Stimulated activated memory B cell treated with anti-CD40 and anti-IgM and Interleukin-4, amounts not matched to agents 10 μg/mL and 1 μg/mL and 100 μg/mL, for 72 hours (primary cell): ENCODE measurements at places on chromosomes 13 and 19.

DNA sequence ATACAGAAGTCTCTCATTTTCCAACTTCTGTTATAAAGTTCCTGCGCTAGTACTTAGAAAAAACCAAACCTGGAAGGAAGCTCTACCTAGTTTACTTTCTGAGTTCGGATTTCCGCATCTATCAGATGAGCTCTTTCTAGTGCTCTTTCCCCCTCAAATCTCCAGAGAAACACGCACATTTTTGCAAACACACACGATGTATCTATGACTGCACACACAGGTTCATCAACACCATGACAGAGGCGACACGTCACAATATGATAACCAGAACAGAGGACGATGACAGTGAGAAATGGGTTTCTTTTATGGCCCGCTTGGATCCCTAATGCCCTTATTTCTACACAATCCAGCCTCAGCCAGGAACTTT, 629 bp upstream of the LRRC63 start:
- ATAC-seq: peak; percentile 49

GRCh38 chr13:112928972-112929782, 39.8 kb upstream of the MCF2L start:
- ATAC-seq: no peak

GRCh38 chr13:80054806-80055205, 286.1 kb downstream of the SPRY2 start:
- peak; percentile 45 for ATAC-seq

- peak; percentile 97 for ATAC-seq
These were observed at the start of gene ZNF253 for GRCh38 chr19:19865750-19866610. TSS of gene ZNF253 (plus strand) at chr19:19865882. CDS start at chr19:19865997, 115 bp downstream.

DNA sequence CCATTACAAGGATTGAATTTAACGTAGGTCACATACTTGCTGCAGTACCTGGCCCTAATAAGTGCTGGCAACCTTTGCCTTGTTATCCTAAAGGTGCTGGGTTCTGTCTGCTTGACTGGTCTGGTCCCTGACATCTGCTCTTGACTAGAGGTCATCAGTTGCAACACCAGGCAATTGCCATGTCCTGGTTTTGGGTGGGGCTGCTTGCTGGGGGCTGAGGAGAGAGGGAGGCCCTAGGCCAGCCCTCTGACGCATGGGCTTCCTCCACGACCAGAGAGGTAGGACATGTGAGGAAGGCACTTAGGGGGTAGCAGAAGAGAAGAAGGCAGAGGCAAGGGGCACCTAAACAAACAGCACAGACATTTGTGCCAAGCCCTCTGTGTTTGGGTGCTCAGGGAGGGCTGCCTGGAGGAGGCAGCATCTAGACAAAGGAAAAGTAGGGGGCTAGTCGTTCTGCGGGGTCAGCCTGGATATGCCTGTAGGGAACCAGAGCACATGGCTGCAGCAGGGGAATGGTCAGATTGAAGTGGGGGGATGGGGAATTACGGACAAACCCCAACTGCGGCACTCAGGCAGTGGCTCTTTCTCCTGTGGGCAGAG, 21.7 kb downstream of the VSTM2B start:
- no peak for ATAC-seq

DNA sequence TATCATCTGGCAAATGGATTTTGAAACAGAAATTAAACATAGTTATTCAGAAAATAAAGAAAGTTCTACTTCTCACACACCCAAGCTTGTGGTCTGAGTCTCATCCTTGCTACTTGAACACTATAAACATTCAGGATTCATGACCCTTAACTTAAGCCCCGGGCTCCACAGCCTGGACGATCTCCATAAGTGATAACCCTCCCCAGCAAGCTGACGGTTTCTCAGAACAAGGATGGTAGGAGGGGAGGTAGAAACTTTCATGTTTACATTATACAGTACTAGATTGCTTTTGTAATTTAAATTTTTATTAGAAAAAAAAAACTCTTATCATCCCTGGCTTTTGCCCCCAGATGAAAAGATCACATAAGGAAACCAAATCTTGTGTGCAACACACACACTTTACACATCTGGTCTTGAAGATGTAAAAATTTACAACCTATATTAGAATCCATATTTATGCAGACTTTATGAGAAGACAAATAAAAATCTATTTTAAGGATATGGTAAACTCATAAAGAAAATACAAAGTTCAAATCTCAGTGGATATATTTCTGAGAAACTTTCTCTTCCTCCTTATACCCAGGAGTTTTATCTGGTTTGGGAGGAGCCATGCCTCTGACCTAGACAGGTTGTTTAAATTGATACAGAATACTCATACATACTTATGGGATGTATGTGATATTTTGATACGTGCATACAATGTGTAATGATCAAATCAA, 20.0 kb upstream of the ATP12A start:
- no peak for ATAC-seq

DNA sequence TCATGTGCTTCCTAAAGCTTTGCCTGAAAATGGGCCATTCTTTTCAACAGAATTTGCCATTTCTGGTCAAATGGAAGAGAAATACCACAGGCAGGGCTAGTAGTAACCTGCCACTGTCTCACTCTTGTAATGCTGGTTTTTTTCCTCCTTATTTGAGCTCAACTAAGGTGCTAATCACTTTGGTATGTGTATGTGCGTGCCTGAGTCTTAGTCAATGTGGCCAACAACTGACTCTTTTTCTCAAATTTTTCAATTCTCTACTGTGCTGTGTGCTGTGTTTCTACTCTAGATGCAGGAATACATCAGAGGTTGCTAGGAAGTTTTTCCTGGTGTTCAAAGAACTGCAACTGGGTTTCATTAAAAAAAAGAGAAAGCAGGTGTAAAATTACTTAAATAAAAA, 870.2 kb downstream of the EFNB2 start:
- ATAC-seq: no peak

DNA sequence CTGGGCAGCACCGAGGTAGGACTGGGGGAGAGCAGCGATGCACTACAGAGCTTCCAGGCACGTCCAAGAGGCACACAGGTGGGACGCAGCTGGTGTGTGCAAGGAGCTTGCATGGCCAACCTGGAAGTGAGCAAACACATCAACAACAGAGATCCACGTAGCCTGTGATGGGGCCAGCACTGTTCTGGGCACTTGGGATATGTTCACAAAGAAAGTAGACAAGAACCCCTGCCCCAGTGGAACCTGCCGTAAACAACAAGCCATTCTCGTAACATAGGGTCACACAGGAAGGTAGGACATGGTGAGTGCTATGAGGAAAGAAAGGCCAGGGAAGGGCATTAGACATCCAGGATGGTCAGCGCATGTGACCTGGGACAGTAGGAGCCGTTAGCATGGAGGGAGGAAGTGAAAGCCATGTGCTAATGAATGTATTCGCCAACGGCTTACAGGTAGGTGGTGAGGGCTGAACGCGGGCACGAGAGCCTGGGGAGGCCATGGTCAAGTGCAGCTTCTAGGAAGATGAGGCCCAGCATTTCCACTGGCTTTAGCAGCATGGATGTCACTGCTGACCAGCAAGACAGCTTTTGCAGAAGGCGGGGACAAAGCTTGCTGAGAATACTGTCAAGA, 105.5 kb downstream of the TEX26 start:
- no peak for ATAC-seq
